ENCODE measurements at places on chromosomes 3 and 15.
A peak's percentile ranks its signal among the peaks of the same experiment; 100 is the strongest.

GRCh38 chr15:50066202-50066601 is 52.8 kb downstream of the ATP8B4 start:
- no peak for DNase-seq

GRCh38 chr3:157669416-157669815 is 166.2 kb upstream of the VEPH1 start:
- DNase-seq: no peak

GRCh38 chr3:191197761-191198306 is 1.2 kb upstream of the OSTN start:
- no peak for DNase-seq

DNA sequence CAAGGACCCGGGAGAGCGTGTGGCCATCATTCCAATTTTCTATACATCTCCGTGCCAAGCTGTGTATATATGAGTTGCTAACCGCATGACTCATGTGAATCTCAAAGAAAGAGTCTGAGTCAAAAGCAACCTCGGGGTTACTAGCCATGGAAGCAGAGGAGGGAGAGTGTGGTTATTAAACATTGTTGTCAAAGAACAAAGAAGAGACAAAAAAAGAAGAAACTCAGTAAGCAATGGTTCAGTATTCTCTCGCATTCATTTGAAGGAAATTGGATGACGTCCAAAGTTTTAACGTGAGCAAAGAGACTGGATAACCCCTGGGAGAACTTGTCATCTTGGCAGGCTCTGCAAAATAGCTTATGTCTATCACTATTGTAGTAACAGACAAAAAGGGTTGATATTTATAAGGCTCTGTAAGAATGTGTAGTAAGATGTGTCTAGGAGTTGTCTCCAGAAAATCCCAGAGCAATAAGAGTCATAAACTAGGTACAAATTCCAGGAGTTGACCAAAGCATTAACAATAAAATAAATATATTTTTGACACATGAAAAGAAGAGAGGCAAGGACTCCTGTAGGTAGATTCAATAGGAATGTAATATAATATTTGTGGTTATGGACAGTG is 52.8 kb upstream of the GRM7 start:
- DNase-seq: no peak

GRCh38 chr15:80208758-80209734 is 43.0 kb downstream of the CTXND1 start:
- DNase-seq: no peak

- no peak for DNase-seq
Measured at GRCh38 chr15:40755812-40756208, 756 bp upstream of the RMDN3 start.

DNA sequence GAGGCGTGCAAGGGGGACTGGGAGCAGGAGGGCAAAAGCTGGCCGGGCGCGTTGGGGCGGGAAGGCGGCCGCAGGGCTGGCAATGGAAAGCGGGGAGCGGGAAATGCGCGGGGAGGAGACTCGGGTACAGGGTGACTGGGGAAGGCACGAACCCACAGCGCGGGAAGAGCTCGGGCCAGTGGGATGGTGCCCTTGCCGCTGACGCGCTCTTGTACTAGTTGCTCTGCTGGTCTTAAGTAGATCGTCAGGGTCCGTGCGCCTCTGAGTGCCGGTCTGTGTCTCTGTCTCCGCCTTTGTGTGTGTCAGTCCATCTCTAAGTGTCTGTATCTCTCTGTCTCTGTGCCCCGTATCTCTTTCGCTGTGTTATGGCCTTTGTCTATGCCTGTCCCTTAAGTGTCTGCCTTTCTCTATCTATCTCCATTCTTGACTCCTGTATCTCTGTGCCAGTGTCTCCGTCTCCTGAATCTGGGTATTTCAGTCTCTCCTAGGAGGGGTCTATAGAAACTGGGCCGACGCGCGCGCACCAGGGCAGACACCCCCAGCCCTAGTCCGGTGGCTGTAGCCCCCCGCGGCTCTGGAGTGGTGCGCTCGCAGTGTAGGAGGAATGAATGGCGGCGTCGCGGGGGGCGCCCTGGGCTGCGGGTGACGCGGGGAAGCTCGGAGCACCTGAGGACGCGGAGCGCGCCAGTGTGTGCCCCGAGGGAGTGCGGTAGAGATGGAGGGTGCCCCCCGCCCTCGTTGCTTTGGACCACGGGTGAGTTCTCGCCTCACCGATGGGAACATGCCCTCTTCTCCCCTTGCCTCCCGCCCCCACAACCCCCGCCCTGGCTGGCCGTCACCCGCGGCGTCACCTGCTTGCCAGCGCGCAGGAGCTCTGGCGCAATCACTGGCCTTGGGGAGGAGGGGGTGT is 756 bp upstream of the CAMK2N2 start:
- peak; percentile 51 for DNase-seq

DNA sequence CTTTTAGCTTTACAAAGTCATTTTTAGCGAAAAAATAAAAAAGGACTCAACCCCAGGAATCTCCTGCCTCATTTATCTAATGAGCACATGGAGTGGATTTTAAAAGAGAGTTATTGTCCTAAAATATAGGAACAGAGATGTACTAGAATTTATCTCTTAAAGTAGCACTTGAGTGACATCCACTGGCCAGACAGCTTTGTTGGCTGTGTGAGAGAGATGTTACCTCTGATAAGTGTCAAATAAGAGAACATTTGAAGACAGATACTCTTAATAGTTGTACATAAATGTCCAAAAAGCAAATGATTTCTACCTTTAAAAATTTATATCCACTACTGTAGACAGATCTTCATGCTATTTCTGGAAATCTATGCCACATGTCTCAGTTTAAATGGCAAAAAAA is 12.3 kb upstream of the MFSD1 start:
- no peak for DNase-seq

- no peak for DNase-seq
Measured at GRCh38 chr3:134749802-134750553, 45.1 kb upstream of the EPHB1 start.

- DNase-seq: no peak
Measured at GRCh38 chr3:152255290-152255689, 13.4 kb upstream of the MBNL1 start.

DNA sequence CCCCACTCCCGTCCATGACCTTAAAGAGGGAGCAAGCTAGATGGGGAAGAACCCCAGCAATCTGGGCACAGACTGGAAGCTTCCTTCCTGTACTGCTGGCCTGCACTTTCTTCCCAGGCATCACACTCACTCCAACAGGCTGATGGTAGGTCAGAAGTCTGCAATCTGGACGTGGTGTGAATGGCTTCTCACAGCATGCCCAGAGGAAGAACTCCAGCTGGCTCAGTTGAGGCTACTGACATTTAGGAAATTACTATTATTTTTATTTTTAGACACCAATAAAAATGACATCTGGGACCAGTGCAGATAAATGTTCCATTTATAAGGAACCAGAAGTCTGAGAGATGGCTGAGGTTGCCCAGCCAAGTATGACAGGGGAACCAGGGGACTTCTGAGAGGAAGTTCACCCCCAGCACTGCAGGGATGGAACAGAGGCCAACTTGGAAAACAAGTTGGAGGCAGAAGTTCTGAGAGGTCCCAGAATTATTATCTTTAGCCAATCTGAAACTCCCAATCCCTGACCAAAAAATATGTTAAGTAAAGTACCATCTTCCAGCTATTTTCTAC is 163.8 kb upstream of the CTNNB1 start:
- DNase-seq: no peak

- DNase-seq: no peak
Measured at GRCh38 chr3:105959851-105960250, 91.0 kb upstream of the CBLB start.

GRCh38 chr3:129947538-129948240 is 26.8 kb upstream of the TRH start:
- DNase-seq: no peak

DNA sequence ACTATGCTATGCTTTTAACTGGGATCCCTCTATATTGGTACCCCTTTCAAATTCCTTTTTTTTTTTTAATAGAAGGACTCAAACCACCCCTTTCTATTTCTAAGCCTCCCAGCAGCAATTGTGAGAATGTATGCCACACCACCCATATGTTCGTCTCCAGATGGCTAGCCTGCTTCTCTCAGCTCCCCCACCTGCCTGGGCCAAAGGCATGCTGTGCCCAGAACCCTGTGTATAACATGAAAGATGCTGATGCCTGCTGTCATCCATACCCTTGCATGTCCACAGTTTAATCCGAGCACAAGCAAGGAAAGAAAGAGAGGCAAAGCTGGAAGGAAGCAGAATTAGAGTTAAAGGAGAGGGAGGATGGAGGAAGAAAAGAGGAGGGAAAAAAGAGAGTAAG is 159.5 kb upstream of the CNTN6 start:
- DNase-seq: no peak

GRCh38 chr3:45773714-45774449 is 22.5 kb downstream of the SLC6A20 start:
- DNase-seq: no peak

DNA sequence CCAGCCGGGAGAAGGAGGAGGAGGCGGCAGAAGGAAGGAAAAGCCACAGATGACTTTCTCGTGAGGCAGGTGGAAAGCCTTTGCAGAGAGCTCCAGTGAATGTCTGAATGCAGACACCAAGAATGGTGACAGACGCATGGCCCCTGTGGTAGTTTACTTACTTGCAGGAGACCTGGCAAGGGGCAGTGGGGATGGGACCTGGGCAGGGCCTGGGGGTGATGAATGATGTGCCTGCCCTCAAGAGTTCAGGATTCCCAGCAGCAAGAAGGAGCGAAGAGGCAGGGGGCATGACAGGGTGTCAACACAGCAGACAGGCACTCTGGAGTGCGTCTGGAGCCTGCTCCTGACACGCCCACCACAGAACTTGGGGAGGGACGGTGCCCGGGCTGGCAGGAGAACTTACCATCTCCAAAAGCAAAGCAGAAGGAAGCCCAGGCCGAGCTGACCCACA is 260.5 kb upstream of the LYSMD4 start:
- no peak for DNase-seq

- no peak for DNase-seq
Measured at GRCh38 chr15:73650416-73651126, 17.4 kb upstream of the NPTN start.

GRCh38 chr15:69997813-69998212 is 99.9 kb downstream of the TLE3 start:
- DNase-seq: peak; percentile 72

DNA sequence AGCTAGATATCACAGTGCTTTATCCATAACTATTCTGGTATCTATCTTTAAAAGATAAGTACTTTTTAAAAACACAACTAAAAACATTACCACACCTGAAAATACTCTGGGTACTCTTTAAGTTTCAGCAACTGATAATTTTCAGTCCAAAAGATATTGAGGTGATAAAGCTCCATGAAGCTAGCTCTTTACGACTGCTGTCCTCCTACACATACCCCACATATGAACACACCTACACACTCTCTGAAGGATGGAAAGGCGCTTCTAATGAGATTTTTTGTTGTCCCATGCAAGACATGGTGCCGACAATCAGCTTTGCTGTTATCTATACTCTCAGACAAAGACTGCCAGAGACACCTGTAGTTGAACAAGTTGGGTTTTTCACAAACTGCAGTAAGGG is 19.1 kb upstream of the TM4SF4 start:
- no peak for DNase-seq

GRCh38 chr3:14306142-14306541 is 96.3 kb upstream of the SLC6A6 start:
- DNase-seq: no peak

- no peak for DNase-seq
Measured at GRCh38 chr15:59696332-59696731, 7.2 kb upstream of the BNIP2 start.

DNA sequence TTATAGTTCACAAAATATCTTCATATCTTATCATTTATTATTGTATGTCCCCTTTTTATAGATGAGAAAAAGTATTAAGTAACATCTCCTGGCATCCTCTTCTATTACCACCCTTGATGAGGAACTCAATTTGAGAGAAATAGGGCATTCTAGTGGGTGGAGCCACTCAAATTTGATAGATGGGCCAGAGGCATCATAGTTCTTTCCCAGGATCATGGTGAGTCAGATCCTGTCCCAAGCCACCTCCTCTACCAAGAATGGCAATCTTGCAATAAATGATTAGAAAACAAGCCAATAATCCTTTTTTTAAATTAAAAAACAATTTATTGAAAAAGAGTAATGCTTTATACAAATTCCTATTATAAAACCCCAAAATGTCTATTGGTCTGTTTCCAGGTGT is 16.8 kb downstream of the CLDN1 start:
- DNase-seq: no peak

DNA sequence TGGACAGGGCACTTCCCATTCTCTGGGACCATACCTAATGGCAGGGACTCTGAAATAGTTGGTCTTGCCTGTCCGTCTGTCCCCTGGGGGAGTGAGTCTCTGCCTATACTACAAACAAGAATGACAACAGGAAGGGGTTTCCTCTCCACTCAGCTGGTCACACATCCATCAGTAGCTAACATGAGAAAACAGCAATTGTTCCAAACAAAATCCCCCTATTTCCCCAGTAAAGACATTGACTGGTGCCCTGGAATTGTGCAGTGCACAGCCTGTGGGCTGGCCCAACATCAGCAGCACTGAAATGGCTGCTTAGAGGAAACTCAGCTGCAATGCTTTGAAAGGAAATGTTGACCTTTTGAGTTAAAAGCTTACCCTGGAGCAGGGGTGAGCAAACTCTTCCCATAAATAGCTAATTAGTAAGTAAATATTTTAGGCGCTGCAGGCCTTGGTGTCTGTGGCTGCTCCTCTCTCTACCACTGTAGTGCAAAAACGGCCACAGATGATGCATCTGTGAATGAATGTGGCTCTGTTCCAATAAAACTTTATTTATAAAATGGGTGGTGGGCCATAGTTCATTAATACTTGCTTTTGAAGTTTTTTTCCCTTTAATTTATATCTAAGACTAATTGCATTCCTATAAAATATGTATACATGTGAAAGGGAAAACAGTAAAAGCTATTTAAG is 174.3 kb downstream of the KLF13 start:
- DNase-seq: no peak

DNA sequence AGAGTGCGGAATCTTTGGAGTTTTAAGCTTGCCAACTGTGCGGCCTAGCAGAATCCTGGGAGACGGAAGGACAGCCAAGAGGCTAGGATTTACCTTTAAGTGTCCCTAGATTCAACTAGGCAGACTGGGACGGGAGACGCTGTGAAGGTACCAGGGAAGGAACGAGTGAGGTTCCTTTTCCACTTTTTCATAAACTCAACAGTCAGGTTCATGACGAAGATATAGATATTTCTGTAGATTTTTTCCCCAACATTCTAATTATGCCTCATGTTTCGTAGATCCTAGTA is 564 bp upstream of the GABPB1 start:
- no peak for DNase-seq

DNA sequence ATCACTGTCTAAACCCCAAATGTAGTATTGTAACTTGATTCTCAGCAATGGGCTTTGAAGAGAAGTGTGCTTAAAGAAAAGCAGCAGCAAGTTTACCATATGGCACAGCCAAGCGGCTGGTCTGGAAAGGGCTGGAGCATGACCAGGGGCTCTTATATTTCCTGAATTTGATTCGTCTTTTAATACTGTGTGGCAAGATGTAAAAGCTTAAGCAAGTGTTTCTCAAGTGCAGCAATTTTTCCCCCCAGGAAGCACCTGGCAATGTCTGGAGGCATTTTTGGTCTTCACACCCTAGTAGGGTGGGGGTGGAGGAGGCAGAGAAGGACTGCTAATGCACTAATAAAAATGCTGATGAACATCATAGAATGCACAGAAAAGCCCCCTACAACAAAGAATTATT is 397.9 kb downstream of the NTRK3 start:
- no peak for DNase-seq

Data from NCI-H1092 (cell line).